ENCODE measurements at places on chromosomes 3 and 15. TPM values are rescaled to one million over a fixed set of nuclear protein-coding genes. Genes with fewer than 3 reads are reported as not detected.

GRCh38 chr3:137204409-137204808 is 246.6 kb downstream of the IL20RB start:
- DNase-seq = no peak

GRCh38 chr3:9290566-9290965 is 41.1 kb upstream of the SRGAP3 start:
- DNase-seq = no peak

GRCh38 chr3:127711021-127711695 is 38.4 kb downstream of the ABTB1 start:
- no peak for DNase-seq

- DNase-seq = peak; percentile 40
Observed at GRCh38 chr15:65184305-65184867, 756 bp downstream of the CLPX start.

GRCh38 chr3:189041482-189042090 is 130.2 kb upstream of the TPRG1 start:
- peak; percentile 8 for DNase-seq

The SLC6A1 gene
- polyA plus RNA-seq = 1.3 TPM

GRCh38 chr15:36108541-36108940 is 470.9 kb upstream of the CDIN1 start:
- no peak for DNase-seq

- DNase-seq = no peak
Observed at GRCh38 chr3:184952671-184953070, 140.7 kb downstream of the VPS8 start.

DNA sequence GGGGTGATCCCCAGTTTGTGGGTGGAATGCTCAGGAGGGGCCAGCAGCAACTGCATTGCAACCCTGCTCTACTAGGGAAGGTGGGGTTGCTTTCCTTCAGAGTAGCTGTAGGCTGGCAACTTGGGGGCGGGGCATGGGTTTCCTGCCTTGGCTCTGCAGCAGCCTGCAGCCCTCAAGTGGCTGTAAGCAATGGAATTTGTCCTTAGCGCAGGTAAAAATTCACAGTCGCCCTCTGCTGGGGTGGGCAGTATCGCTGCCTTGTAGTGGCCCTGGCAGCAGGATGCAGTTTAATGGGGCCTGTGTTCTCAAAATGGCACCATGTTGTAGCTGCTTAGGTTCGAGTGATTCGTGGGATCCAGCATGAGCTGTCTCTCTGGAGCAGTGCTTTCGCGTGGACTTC is 29.8 kb downstream of the STT3B start:
- no peak for DNase-seq

The PIAS1 gene
- polyA plus RNA-seq = 48.6 TPM

GRCh38 chr3:177852001-177852807 is 654.9 kb upstream of the TBL1XR1 start:
- no peak for DNase-seq

The IQCB1 gene
- polyA plus RNA-seq = 34.8 TPM

- no peak for DNase-seq
Observed at GRCh38 chr3:46143951-46144473, 64.1 kb downstream of the CCR1 start.

The GRM7 gene
- 1.9 TPM for polyA plus RNA-seq

DNA sequence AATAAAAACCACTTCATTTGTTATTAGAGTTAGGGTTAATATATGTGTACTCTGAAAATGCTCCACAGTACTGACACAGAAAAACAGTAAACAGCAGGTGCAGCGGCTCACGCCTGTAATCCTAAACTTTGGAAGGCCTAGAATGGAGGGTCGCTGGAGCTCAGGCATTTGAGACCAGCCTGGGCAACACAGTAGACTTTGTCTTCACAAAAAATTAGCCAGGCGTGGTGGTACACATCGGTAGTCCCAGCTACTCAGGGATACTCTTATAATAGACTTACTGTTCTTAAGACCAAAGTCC is 40.3 kb downstream of the UACA start:
- no peak for DNase-seq

The KIF7 gene
- polyA plus RNA-seq = 16.1 TPM

The GCSAM gene
- 1.8 TPM for polyA plus RNA-seq

- DNase-seq = no peak
Observed at GRCh38 chr3:94176988-94177745, 114.3 kb downstream of the NSUN3 start.
